ENCODE measurements at places on chromosomes 1 and 21.

DNA sequence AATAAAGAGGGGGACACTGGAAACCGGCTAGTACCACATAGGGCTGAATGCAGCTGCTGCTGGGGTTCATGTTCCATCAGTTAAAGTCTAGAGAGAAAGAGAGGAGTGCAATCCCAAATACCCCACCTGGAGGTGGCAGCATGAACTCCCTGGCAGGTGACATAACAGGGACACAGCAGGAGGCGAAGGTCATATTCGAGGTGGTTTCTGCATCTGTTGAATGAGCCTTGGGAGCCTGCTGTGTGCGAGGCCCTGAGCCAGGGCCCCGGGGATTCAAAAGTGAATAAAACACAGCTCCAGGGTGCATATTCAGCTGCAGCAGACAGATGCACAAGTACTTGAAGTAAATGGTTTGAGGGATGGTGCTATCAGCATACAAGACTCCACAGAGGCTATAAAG, 456.8 kb downstream of the SETD4 start:
- DNase-seq: no peak

DNA sequence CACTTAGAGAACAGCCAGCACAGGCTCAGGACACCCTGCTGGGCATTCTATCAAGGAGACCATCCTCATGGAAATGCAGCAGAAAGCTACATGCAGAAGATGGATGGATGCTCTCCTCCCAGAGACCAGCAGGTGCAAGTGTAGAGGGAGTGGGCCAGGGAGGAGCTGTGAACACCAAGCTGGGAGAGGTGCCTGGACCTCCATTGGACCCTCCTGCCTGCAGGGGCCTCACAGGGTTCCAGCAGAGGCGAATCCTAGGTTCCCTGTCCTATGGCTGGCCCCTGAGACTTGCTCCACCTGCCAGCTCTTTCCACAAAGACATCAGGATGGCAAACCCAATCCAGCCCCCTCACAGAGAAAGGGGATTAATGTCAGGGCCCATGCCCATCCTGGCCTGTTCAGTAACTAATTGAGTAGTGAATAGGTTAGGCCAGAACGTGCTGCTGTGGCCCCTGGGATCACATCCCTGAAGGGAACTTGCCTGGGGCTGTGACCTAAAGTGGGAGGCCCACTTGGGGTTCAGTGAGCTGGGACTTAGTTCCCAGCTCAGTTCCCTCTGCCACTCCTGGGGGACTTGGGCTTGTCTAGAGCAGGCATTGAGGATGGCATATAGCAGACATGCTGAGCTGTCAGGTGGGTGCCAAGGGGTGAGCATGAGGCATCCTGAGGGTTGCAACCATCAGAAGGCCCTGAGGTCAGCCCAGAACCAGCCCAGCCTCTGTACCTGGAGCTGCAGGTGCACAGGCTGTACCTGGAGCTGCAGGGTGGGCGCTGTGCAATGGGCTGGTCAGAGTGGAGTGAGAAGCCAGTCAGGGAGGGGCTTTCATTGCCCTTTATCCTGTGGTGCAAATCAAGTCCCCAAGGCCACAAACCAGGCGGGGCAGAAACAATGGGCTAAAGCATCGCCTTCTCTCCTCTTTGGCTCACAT, 22.9 kb upstream of the ZNF678 start:
- no peak for DNase-seq

- no peak for DNase-seq
Observed at GRCh38 chr1:1213345-1214265, at the start of gene TNFRSF4. Gene TNFRSF4 (minus strand): TSS chr1:1214153. CDS start chr1:1214127, 26 bp downstream.

- DNase-seq: no peak
Observed at GRCh38 chr1:93702111-93702827, 20.6 kb upstream of the BCAR3 start.

DNA sequence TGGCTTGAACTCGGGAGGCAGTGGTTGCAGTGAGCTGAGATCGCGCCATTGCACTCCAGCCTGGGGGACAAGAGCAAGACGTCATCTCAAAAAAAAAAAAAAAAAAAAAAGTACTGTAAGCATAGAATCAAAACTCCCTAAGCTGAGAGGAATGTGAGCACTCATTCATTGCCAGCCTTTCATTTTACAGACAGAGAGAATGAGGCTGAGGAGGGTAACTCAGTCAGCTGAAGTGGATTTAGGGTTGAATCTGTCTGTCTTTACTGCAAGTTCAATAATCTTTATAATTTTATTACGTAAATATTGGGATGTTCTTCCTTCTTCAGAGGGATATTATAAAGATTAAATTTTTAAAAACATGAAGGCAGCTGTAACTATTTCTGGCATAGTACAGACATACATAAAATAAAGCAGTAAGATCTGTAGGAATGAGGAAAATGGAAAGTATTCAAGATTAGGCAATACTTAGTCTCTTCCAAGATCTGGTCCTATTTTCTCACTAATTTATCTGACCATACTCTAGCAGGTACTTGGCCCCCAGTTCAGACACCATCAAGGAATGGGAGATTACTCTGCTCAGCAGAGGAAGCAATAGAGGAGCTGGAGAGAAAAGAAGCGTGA, 24.1 kb upstream of the MNDA start:
- no peak for DNase-seq

DNA sequence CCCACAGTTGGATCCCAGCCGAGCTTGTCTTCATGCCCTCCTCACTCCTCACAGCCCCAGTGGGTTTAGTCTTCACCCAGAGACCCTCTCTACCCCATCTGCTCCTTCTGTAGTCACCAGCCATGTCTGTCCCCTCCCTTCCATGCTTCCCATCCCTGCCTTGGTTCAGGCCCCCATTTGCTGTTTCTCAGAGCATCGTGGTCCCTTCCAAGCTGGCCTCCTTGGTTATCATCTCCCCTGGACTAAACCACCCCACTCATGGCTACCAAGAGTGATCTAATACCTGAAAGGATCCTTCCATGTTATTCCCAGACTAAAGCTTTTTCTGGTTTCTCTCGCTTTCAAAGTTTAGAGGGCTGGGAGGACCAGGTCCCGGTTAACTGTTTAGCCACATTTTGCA, 8.3 kb downstream of the CNIH3 start:
- DNase-seq: no peak

DNA sequence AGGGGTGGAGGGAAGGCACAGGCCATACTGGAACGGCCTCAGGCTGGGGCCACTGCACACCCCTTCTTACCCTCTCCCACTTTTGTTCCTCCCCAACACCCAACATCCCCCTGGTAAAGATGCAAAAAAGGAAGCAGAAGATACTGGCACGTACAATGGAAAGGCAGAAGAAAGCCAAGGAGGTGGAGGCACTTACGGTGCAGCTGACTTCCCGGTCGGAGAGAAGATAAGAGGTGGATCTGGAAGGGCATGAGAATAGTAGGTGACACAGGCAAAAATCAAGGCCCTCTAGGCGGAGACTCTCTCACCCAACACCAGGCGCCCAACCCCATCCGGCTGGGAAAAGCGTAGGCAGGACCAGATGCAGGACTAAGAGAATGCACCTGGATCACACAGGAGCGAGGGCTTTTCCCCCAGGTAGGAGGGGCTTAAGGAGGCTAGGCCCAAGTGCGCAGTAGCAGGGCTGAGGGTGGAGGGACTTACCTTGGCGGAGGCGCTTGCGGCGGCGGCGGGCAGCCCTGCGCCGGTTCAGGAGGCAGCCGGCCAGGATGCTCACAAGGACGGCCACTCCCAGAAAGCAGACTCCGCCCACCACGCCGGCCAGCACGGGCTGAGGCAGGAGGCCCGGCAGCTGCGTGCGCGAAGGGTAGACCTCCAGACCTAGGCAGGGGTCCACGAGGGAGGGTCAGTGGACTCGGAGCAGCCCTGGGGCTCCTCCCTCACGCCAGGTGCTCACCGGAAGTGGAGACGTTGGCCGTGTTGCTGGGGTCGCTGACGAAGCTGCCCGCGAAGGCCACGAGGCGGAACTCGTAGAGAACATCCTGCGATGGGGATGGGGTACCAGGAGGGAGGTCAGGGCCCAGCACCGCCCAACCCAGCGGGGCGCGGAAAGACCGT, 4.1 kb upstream of the TAGLN2 start:
- no peak for DNase-seq

GRCh38 chr1:53206735-53207379, 10.2 kb downstream of the CPT2 start:
- DNase-seq: no peak

DNA sequence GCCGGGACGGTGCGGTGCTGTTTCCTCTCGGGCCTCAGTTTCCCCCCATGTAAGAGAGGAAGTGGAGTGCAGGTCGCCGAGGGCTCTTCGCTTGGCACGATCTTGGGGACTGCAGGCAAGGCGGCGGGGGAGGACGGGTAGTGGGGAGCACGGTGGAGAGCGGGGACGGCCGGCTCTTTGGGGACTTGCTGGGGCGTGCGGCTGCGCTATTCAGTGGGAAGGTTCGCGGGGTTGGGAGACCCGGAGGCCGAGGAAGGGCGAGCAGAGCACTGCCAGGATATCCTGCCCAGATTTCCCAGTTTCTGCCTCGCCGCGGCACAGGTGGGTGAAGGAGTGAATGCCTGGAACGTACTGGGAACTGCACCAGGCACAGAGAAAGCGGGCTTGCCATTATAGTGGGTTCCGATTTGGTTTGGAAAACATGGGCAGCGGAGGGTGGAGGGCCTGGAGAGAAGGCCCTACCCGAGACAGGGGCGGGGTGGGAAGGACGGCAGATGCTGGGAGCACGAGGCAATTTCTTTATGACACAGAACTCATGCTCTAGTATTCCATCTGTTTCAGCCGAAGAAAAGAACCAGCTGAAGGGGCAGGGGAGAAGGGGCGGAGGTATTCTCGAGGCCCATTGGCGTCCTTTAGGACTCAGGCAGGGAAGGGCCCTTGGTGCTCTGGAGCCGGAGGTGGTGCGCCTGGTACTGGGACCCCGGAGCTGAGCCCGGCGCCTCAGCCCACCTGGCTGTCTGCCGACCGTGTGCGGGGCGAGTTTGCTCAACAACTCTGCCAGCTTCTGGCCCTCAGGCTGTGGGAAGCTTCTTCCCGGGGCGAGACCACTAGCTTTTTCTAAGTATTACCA, 960 bp downstream of the PCSK9 start:
- DNase-seq: no peak

GRCh38 chr1:203287898-203288297, 17.4 kb upstream of the BTG2 start:
- no peak for DNase-seq

DNA sequence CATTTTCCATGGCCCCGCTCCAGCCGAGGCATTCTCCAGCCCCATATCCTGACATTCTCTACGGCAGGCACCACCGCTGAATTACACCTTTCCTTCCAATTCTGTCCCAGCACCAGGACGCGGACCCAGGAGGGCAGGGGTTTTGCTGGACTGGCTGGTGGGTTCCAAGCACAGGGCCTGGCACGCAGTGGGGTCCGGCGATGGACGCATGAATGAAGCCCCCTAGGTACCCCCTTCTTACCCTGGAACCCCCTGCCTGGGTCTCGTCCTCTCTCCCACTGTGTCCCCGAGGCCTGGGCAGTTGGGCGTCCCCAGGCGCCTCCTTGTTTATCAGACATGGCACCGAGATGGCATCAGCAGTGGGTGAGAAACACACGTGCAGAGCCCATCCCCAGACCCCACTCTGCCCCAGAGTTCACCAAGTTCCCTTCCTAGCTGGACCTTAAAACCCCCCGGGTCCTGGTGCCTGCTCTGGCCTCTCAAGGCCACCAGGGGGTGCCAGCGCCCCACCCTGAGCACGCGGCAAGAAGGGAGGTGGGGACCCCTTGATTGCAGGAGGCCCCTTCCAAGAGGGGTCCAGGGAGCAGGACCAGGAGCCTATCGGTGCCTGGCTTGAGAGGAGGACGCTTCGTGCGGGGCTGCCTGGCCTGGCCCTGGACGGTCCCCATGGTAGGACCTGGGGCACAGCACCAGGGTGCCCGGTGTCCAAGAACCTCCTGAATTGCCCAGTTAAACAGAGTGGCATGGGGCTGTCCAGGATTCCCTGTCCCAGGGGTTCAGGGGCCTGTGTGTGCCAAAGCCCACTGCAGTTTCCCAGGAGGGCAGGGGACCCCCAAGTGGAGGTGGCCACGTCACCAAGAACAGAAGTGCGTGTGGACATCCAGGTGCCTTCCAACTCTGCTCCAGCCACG, 46.1 kb downstream of the MEGF6 start:
- DNase-seq: no peak

- no peak for DNase-seq
Observed at GRCh38 chr1:228405200-228405978, 1.2 kb downstream of the TRIM11 start.

- no peak for DNase-seq
Observed at GRCh38 chr1:162292422-162292849, 84.2 kb downstream of the SPATA46 start.

GRCh38 chr1:41455479-41456332, 28.8 kb downstream of the EDN2 start:
- DNase-seq: no peak

DNA sequence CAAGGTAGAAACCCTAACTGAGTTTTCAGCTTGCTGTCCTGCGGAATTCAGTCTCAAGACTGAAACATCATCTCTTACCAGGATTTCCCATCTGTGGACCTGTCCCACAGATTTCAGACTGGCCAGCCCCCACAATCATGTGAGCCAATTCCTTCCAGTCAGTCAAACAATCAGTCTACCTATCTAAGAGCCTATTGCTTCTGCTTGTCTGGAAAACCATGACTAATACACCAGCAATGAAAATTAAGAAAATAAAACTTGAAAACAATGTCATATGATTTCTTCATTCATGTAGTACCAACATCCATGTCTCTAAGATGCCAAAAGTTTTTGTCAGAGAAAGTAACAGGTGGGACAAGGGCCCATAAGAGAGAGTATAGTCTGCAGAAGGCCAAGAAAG, 57.6 kb upstream of the CRB1 start:
- no peak for DNase-seq

- DNase-seq: no peak
Observed at GRCh38 chr1:108657356-108658080, 3.4 kb downstream of the HENMT1 start.

GRCh38 chr1:1244192-1244811, 2.2 kb downstream of the C1QTNF12 start:
- DNase-seq: no peak

DNA sequence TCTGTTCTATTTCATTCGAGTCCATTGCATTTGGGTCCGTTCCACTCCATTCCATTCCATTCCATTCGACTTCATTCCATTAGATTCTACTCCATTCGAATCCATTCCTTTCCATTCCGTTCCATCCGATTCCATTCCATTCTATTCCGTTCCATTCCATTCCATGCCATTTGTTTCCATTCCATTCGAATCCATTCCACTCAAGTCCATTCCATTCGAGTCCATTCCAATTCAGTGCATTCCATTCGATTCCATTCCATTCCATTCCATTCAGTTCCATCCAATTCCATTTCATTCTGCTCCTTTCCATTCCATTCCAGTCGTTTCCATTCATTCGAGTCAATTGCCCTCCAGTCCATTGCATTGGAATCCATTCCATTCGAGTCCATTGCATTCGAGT, 2603.7 kb upstream of the TPTE start:
- no peak for DNase-seq

DNA sequence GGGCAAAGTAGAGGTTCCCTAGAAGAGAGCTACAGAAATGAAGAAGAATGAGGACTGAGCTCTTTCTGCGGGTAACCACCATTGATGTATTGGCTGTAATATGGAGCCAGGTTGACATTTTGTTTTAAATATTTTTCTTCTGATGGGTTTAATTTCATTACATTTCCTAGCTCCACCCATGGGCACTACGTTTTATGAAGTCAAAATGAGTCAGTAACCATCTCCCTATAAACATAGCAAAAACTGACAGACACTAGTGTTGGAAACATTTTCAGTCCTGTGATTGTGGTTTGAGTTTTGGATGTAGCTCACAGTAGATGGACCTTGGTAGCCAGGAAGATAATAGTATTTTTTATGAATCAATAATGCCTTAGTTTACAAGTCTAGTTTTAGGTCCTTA, 470.4 kb upstream of the B3GALT2 start:
- no peak for DNase-seq

GRCh38 chr1:206792939-206793607, 20.8 kb upstream of the IL10 start:
- DNase-seq: no peak

- no peak for DNase-seq
Observed at GRCh38 chr1:42105025-42105424, 48.2 kb upstream of the GUCA2B start.

Data from activated naive CD4-positive, alpha-beta T cell (primary cell).